Gastroesophageal sphincter (tissue), 4 donors: ENCODE measurements at places on chromosomes 7 and 10. TPM values are rescaled to one million over a fixed set of nuclear protein-coding genes. Genes with fewer than 3 reads are reported as not detected.

Gene LDB3
- total RNA-seq = 21.8 TPM

Gene TRPV5
- total RNA-seq = 0.31 TPM

Gene CPA2
- total RNA-seq = not detected

Gene STEAP2
- total RNA-seq = 21.0 TPM

Gene BMPER
- total RNA-seq = 1.0 TPM
